ENCODE measurements at places on chromosomes 5 and 9.

DNA sequence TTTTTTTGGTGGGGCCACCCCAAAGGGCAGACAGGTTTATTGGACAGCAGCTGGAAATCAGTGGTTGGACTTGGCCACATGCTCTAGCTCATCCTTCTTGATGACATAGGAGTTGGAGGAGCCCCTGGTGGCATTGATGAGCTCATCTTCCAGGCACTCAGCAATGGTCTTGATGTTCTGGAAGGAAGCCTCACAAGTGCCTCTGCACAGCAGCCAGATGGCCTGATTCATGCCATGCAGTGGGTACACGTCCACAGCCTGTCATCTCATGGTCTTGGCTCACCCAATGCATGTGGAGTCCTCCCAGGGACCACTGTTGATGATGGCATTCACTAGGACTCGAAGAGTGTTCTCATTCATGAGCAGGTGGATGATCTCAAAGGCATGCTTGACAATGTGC, 11.3 kb upstream of the RCL1 start:
- no peak for DNase-seq

DNA sequence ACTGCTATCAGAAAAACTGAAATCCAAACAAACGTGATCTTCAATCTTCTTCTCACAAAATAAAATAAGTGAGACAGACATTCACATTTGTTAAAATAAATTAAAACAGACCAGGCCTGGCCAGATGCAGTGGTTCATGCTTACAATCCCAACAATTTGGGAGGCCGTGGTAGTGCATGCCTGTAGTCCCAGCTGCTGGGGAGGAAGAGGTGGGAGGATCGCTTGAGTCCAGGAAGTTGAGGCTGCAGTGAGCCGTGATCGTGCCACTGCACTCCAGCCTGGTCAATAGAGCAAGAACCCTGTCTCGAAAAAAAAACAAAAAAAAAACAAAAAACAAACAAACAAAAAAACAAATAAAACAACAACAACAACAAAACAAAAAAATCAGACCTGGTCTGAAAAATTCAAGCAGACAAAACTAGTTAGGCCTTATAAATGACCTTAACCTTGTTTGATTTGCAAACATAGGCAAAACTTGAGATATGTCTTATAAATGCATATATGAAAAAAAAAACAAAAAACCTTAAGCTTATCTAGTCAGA, 10.8 kb downstream of the MAPKAP1 start:
- no peak for DNase-seq

DNA sequence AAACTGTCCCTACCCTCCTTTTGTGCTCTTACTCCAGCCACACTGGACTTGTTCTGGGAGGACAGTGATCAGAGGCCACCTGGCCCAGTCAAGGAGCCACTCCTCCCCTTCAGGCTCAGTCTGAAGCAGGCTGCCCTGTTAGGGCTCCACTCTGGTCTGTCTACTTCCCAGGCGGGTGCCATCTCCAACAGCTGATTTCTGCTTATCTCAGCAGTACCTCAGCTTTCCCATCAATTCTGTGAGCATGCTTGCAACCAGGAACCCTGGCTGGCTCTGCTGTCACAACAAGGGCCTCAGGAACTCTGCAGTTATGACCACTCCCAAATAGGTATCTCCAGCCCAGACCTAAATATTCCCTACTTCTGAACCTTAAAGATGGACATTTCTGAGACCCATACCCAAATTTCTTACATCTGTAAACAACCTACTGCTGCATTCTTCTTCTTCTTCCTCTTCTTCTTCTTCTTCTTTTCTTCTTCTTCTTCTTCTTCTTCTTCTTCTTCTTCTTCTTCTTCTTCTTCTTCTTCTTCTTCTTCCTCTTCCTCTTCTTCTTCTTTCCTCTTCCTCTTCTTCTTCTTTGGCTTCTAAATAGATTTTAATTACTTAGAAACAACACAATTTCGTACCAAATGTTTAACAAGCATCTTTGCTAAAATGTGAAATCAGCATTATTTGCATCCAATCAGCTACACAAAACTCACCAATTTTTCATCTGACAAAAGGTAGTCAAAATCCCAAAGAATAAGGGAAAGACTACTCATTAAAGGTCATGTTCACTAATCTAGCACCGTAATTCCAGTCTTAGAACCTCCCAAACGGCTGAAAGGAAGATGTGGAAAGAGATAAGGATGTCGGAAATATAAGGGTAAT, 13.6 kb upstream of the SLC22A4 start:
- DNase-seq, result no peak

DNA sequence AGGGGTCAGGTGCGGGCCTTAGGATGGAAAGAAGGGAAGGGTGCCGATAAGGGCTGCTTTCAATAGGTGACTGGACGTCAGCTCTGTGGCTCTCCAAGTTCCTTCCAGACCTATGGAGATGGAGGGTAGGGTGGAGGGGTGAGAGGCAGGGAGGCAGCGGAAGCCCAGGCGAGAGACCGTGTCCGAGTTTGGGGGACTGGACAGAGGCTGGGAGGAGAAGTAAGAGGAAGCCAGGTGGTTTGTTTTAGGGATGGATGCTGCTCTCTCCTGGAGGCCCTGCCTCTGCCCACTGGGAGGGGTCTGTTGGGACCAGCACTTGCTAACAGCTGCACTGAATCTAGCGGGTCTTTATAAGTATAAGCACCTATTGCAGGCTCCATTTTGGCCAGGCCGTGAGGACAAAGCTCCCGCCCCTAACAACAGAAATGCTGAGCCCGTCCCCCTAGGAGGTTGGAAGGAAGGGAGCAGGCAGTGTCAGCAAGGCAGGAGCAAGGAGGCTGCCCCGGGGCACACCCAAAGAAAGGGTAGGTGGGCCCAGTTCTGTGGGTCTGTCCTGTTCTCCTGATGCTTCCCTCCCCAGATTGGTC, 167.5 kb downstream of the DAB2IP start:
- DNase-seq, result no peak

- no peak for DNase-seq
These were observed 35.5 kb upstream of the CREBRF start for GRCh38 chr5:173020643-173021042.

GRCh38 chr5:176857216-176857893, 41.8 kb downstream of the HK3 start:
- DNase-seq, result no peak

- no peak for DNase-seq
These were observed 248.8 kb downstream of the ISL1 start for GRCh38 chr5:51632027-51632426.

- no peak for DNase-seq
These were observed 3.9 kb downstream of the TBC1D2 start for GRCh38 chr9:98251551-98251950.

- DNase-seq, result no peak
These were observed 36.3 kb downstream of the TRIO start for GRCh38 chr5:14179446-14179845.

GRCh38 chr5:132816554-132816953, 3.5 kb downstream of the SOWAHA start:
- DNase-seq, result no peak

DNA sequence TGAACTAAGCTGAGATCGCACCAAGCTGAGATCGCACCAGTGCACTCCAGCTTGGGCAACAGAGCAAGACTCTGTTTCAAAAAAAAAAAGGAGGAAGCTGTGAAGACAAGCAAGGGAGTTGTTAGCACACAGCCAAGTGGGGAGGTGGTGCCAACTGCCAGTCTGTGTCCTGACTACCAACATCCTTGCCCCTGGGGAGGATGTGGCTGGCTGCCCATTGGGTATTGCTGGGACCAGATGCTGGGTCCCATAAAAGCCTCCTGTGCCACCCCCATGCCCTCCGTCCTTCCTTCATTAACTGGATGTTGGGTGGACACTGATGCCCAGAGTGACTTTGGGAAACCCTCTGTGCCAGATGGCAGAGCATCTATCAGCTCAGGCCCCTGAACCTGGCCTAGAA, 157.1 kb upstream of the COL5A1 start:
- DNase-seq, result no peak

- DNase-seq, result no peak
These were observed 626.6 kb upstream of the SGCD start for GRCh38 chr5:155700333-155700732.

GRCh38 chr5:103435136-103435889, 127.3 kb downstream of the NUDT12 start:
- no peak for DNase-seq

DNA sequence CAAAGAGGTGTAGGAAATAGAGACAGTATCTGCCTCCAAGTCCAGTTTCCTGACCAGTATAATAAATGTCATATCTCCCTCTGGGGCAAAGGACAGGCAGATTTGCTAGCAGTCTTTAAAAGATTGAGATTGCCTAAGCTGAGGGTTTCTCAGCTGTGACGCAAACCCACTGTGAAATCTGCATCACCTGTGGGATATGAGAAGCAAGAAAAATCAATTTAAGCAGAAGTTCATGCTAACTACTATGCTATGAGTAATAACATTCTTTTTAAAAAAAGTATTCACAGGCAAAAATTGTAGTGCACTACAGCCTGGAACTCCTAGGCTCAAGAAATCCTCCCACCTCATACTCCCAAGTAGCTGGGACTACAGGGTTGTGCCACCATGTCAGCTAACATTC, 168.1 kb upstream of the POC5 start:
- DNase-seq, result no peak

DNA sequence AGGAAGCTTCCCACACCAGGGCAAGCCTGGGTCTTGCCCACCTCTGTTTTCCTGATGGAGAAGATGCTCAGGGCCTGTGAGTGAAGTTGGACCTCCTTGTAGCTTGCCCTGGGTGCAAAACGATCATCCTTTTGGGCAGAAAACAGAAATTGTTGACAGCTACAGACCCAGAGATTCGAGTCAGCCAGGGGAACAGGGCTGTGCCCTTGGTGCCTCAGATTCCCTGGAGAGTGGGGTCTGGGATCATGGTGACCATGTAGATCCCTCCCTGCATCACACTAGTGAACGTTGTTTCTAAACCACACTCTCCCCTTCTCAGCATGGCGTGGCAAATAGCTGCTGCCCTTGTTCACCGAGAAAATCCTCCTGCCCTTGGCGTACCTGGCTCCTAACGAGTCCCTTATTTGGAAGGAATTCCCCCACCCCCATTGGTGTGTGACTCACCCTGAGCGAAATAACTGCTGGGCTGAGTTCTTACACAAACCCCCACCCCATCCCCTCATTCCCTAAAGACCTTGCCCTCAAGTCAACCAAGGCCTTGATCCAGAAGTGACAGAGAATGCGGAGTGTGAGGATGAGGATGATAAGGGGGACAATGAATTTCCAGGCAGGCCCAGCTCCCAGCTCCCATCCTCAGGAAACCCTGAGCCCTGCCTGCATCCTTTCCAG, 1.1 kb upstream of the DCANP1 start:
- DNase-seq, result no peak

GRCh38 chr5:139949710-139950109, 93.4 kb downstream of the NRG2 start:
- DNase-seq, result no peak

GRCh38 chr5:156850206-156850751, at the start of gene PPP1R2B:
TSS of gene PPP1R2B (plus strand) at chr5:156850295. CDS start at chr5:156850563, 268 bp downstream.
- no peak for DNase-seq

DNA sequence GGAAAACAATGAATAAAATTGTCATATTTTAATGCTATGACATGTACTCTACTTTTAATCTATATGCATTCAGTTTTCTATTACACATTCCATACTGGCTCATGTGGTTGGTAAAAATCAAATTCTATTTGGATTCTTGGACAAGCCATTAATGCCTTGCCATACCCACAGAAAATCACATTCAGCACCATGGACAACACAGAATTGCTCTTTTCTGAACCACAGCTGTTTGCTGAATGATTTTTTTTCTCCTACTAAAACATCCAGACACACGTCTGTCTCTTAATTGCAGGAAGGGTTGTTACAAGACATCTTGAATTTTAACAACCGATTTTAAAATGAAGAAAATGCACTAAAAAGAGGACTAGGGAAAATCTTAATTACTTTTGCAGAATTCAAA, 675.6 kb downstream of the BRINP1 start:
- DNase-seq, result no peak

- DNase-seq, result no peak
These were observed 175.8 kb downstream of the TMEM167A start for GRCh38 chr5:82901281-82901888.

- DNase-seq, result no peak
These were observed 41.9 kb upstream of the FUBP3 start for GRCh38 chr9:130537346-130538050.

GRCh38 chr5:109516390-109516789, 106.6 kb upstream of the PJA2 start:
- no peak for DNase-seq

- no peak for DNase-seq
These were observed 257.5 kb downstream of the HSPA4 start for GRCh38 chr5:133309166-133309795.

DNA sequence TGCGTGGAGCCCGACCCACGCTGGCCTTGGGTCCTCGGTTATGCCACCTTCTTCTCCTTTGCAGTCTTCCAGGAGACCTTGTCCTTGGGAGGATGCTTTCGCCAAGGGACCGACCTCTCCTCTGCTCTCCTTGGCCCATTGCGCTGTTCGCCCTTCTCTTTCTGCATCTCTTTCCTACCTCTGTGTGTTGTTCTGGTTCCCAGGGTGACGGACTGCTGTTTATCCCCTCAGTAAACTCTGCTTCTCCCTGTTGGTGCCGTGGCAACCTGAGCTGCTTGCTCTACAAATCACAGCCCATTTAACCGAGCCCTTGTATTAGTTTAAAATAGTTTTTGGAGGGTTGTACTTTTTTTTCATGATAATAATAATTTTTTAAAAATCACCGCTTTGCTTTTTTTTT, 97.9 kb downstream of the DAPK1 start:
- DNase-seq, result no peak

GRCh38 chr9:112789473-112789872, 38.9 kb downstream of the SNX30 start:
- DNase-seq, result no peak

DNA sequence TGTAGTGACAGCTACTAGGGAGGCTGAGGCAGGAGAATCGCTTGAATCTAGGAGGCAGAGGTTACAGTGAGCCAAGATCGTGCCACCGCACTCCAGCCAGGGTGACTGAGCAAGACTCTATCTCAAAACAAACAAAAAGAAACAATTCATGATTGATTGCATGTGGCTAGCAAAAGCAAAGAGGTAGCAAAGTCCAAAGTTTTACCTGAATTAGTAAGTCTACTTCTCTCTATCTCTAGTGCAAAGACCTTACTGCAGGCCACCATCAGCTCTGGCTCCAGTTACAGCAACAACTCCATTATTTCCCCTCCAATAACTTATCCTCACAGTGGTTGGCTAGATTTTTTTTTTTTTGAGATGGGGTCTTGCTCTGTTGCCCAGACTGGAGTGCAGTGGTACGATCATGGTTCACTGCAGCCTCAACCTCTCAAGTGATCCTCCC, 6.2 kb upstream of the SAR1B start:
- DNase-seq, result no peak

DNA sequence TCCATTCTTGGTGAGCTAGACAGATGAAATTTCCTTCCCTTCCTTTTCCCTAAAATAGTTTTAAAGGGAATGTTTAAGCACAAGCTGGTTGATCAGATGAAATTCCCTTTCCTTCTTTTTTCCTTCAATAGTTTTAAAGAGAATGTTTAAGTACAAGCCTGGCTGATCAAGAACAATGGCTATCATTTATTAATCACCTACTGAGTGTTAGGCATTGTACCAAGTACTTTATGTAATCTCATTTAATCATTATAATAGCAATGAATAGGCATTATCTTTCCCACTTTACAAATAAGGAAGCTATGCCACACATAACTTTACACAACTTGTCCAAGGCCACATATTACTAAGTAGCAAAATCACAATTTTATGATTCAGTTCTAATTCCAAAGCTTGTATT, 152.0 kb upstream of the ACOT12 start:
- no peak for DNase-seq
